ENCODE measurements at places on chromosomes 3 and 15. TPM values are rescaled to one million over a fixed set of nuclear protein-coding genes. Genes with fewer than 3 reads are reported as not detected.

Gene CCDC39
- total RNA-seq: not detected

Gene TIMP4
- total RNA-seq: 19.0 TPM

Gene ENTPD3
- not detected for total RNA-seq

Gene C3orf85
- not detected for total RNA-seq

Gene GOLGA8J
- total RNA-seq: not detected

Gene USF3
- total RNA-seq: 12.8 TPM

Gene HRG
- 0.58 TPM for total RNA-seq

Gene CPNE9
- total RNA-seq: not detected

Gene ACKR2
- total RNA-seq: 1.0 TPM

Gene CDHR4
- 2.0 TPM for total RNA-seq

Gene IQCF5
- not detected for total RNA-seq

Gene LRRN1
- 0.65 TPM for total RNA-seq

Gene BCL2A1
- total RNA-seq: not detected

Gene CEP70
- total RNA-seq: 50.5 TPM

Gene PGBD4
- total RNA-seq: 2.0 TPM

Gene ISL2
- total RNA-seq: 0.24 TPM

Gene CFAP100
- total RNA-seq: not detected

Gene CDV3
- 193 TPM for total RNA-seq

Gene TYRO3
- total RNA-seq: 30.8 TPM

Gene RLBP1
- not detected for total RNA-seq

Gene ONECUT1
- not detected for total RNA-seq

Gene ZBED2
- total RNA-seq: 45.1 TPM

Measured in PC-9 (cell line).